CD4-positive, alpha-beta memory T cell (primary cell): ENCODE measurements at places on chromosomes 7 and 10.

- no peak for DNase-seq
Measured at GRCh38 chr7:36045830-36046341, 107.2 kb upstream of the EEPD1 start.

DNA sequence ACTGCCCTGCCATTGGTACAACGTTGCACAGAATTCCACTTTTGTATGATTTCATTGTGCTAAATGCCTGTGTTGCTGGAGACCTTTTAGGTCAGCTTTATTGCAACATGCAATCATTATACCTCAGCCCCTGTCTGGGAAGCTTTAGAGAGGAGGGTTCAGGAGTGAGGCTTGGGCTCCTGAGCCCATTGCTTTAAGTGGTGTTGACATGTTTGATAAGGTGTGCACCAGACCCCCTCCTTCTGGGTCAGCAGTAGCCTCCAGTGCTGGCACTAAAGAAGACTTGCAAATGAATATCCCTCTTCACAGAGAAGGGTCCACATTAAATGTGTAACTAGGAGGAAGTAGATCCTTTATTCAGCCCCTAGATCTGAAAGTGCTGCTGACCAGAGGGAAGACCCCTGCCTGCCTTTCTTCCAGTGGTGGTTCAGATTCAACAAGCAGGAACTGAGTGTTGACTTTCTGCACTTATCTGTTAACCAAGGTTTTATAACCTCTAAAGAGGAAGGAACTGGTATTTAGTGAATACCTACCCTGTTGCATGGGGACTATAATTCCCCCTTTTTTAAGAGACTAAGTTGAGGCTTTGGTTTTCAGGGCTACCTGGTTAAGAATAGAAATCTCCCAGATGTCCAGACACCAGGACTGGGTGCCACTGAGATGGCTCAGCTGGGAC is 369.4 kb upstream of the IGFBP3 start:
- DNase-seq = no peak

- no peak for DNase-seq
Measured at GRCh38 chr10:117788911-117789310, 246.4 kb downstream of the EMX2 start.

DNA sequence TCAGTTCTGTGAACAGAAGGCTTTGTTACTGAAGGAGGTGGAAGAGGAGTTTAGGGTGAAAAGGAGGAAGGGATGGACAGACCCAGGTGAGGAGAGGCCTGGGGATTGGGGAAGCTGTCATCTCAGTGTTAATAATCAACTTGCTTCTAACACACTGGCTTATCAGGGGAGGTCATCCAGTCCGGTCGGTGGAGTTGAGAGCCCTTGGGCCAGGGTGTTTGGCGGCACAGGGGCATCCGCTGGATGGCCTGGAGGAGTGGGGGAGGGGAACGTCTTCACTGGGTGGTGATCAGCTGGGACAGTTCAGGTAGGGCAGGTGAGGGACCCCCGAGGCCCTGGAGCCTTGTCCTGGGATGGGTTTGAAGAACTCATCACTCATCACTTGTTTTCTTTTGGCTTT is 33.9 kb downstream of the SHH start:
- DNase-seq = no peak

DNA sequence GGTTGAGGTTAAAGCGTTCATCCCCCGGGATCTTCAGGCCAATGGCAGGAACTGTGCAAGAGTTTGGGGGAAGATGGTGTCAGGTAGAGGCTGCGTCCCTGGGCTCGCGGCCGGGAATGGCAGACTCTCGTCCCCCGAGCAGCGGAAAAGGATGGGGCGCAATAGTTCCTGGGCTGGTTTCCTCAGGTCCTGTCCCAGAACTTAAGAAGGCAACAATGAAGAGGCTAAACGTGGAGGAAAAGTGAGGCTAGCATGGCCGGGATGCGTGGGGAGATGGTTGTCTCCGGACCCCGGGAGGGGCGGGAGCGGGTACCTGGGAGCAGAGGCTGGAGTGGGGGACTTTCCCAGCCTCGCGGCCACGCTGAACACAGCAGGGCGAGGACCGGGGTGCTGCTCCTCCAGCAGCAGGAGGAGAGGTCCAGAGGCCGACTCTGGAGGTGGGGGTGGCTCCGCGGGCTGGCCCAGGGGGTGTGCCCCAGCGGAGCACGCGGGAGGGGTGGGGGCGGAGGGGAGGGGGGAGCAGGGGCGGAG is 882 bp downstream of the IRF5 start:
- no peak for DNase-seq

DNA sequence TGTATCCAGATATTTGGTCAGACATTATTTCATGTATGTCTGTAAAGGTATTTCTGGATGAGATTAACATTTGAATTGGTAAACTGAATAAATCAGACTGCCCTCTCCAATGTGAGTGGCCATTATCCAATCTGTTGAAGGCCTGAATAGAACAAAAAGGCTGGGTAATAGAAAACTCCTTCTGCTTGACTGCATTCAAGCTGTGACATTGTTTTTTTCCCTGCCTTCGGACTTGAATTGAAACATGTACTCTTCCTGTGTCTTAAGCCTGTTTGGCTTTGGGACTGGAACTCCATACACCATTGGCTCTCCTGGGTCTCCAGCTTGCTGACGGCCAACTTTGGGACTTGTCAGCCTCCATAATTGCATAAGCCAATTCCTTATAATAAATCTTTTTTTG is 36.0 kb upstream of the ARHGAP21 start:
- no peak for DNase-seq

DNA sequence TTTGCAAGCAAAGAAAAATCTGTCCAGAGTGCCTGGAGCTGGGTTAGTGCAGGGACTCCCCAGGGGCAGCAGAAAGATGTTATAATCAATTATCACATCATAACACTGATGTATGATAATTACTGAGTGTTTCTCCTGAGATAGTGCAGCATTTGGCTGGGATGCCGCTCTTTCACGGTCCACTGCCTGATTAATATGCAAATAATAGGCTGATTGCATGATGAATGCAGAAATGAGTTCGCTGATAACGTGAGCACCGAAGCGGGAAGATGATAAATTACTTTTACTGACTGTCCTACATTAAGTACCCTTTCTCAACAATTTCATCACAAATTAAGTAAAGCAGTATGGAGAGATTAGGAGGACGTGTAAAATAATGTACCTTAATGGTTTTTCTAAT is 71.4 kb upstream of the SH2B2 start:
- no peak for DNase-seq

GRCh38 chr10:61779950-61780659 is 117.4 kb downstream of the CABCOCO1 start:
- peak; percentile 8 for DNase-seq

- peak; percentile 55 for DNase-seq
Measured at GRCh38 chr10:97676770-97677581, 10.1 kb downstream of the AVPI1 start.

GRCh38 chr7:125605241-125605640 is 675.6 kb upstream of the POT1 start:
- DNase-seq = no peak

DNA sequence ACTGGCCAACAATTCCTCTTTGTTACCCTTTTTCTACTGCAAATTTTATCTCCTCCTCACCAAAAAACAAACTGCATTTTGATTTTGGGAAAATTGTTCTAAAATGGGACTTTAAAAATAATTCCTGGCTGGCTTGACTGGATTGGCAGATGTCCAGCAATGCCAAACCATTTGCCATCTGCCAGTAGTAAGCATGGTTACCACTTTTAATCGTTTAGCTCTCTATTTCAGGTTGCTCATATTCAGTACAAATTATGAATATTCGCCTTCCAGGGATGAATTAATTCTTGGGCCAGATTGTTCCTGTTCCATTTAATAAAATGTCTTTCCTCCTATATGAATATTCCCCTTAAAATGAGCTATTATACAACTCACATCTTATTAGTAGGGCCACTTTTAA is 35.7 kb downstream of the SMNDC1 start:
- no peak for DNase-seq

DNA sequence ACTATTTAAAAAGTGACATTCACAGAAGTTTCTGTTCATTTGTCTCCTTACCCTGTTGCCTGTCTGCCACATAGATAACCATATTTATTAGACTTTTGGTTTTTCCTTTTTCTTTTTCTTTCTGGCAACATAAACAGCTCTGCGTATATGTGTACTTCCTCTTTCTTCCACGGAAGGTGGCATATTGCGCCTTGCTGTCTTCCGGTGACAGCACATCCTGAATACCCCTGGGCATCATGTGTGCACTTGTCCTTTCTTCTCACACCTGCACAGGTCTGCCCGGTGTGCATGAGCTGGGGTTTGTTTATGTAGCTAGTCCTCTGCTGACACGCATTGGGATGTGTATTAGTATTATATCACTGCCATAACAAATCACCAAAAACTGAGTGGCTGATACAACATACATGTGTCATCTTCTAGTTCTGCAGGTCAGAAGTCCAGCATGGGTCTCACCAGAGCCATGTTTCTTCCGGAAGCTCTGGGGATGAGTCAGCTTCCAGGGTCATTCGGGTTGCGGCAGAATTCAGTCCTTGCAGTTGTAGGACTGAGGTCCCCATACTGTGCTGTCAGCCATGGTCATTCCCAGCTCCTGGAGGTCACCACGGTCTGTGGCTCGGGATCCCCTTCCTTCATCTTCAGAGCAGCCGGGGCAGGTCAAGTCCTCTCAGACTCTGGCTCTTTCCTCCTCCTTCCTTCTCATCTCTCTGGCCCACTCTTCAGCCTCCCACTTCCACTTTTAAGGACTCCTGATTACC is 596.0 kb upstream of the FOXK1 start:
- no peak for DNase-seq

- DNase-seq = no peak
Measured at GRCh38 chr10:75469006-75469616, 37.7 kb downstream of the LRMDA start.

- no peak for DNase-seq
Measured at GRCh38 chr10:86992456-86992855, 24.2 kb downstream of the ADIRF start.

DNA sequence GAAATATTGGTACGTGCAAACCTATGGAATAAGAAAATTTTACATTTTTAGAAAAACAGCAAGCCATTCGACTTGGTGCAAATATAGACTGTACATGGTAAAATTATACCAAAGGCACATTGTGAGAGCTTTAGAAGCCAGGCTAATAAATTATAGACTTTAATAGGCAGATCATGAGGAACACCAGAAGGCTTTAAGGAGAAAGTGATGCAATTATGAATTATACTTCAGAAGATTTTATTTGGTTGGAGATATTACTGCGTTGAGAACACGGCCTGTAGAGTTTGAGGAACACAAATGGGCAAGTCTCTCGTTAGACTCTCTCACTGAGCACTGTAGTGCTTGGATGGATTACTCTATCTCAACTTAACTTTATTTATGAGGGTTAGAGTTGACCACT is 141.7 kb downstream of the MACC1 start:
- no peak for DNase-seq
